ENCODE measurements at places on chromosomes 16 and 17.

- no peak for DNase-seq
Measured at GRCh38 chr16:85312642-85313525, 200.6 kb upstream of the CIBAR2 start.

GRCh38 chr16:13453938-13454553 is 465.9 kb upstream of the ERCC4 start:
- DNase-seq = no peak

GRCh38 chr17:57892146-57892819 is 42.4 kb upstream of the MRPS23 start:
- DNase-seq = no peak

DNA sequence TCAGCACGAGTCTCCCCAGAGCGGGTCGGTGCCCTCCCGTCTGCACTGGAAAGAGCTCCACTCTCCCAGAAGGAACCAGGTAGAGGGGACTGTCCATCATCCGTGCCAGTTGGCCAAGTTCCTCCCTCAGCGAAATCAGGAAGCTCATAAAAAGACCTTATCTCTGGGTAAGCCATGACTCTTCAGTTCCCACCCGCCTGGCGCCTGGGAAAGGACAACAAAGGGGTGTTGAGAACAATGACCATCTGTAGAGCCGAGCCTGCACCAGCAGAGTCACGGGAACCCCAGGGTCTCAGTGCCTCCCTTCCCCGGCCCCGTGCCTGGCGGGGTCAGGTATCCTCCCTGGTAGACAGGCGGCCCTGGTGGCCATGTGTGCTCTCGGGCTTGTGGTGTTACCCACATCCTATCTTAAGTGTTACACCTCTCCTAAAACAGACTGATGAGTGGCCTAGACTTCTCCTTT is 190.7 kb downstream of the AXIN2 start:
- no peak for DNase-seq

DNA sequence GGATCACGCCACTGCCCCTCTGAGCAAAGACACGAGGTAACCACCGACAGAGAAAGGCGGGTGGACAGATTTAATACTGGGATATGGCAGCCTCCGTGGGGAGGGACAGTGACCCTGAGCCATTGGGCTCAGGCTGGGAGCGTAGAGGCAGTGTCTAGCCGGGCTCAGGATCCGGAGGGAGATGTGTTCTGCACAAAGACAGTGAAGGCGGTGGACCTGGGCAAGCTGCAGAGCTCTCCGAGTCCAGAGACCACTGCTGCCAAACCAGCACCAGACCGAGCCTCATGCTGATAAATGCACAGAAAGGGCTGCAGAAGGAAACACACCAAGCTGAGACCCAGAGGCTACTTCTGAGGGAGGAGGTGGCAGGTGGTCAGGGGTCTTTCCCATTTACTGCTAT is 26.5 kb upstream of the MTSS2 start:
- DNase-seq = no peak

DNA sequence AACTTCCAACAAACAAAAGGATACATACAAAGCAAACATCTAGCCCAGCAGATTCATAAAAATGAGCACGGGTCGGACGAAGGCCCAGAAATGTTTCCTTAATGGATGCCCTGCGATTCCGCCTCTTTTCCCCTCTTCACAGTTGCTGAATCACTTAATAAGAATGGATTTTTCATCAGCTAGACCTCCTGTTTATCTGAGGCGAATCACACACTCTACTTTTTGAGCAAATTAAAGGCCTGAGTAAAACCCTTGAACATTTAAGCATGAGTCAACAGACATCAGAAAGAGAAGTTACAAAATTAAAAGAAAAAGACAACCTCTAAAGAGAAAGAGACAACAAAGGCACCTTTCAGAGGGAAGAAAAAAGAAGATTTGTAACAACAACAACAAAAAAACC is 44.7 kb downstream of the HS3ST3A1 start:
- peak; percentile 65 for DNase-seq

DNA sequence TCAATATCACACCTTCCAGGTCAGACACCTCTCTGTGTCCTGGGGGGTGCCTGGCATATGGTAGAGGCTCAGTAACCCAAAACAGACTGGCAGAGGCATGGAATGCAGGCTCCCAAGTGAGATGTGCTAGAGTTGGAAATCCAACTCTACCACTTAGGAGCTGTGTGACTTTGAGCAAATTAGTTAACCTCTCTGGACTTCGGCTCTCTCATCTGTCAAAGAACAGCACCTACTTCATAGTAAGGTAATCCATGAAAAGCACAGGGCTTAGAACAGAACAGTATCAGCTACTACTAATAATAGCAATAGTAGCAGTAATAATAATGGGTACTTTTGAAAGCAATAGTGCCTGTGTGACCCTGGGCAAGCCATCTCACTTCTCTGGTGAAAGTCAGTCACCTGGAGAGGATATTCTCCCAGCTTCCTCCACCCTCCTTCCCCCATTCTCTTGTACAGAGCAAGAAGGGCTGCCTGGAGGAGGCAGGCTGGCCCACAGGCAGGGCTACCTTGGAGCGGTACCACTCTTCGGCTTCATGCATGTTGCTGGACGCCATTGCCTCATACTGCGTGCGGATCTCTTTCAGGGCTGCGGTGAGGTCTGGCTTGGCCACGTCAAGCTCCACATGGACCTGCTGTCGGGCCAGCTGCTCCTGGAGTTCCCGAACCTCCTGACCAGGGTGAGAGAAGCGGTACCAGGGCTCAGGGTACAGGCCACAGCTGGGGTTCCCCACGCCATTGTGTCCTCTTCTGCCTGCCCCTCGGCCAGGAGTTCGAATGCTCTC is 2.3 kb downstream of the GFAP start:
- no peak for DNase-seq

DNA sequence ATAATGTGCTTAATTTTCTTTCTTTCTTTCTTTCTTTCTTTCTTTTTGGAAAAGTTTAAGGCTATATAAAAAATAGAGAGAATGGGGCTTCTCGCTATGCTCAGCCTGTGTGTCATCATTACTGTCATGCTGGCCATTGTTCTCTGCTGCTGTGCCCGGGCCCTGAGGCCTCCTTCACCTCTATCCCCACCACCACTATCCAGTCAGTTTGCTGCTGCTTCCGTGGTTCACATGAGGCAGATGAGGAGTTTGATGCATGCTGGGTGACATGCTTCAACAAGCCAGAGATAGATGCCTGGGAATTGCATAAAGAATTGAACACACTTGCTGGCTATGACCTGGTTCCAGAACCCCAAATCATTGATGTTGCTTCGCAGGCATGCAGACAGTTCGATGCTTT is 36.3 kb downstream of the PITPNC1 start:
- no peak for DNase-seq

GRCh38 chr16:28195859-28196258 is 15.9 kb downstream of the XPO6 start:
- no peak for DNase-seq

- no peak for DNase-seq
Measured at GRCh38 chr16:81243942-81244341, 5.5 kb downstream of the BCO1 start.

- DNase-seq = no peak
Measured at GRCh38 chr16:79150632-79151310, 449.8 kb downstream of the MAF start.

DNA sequence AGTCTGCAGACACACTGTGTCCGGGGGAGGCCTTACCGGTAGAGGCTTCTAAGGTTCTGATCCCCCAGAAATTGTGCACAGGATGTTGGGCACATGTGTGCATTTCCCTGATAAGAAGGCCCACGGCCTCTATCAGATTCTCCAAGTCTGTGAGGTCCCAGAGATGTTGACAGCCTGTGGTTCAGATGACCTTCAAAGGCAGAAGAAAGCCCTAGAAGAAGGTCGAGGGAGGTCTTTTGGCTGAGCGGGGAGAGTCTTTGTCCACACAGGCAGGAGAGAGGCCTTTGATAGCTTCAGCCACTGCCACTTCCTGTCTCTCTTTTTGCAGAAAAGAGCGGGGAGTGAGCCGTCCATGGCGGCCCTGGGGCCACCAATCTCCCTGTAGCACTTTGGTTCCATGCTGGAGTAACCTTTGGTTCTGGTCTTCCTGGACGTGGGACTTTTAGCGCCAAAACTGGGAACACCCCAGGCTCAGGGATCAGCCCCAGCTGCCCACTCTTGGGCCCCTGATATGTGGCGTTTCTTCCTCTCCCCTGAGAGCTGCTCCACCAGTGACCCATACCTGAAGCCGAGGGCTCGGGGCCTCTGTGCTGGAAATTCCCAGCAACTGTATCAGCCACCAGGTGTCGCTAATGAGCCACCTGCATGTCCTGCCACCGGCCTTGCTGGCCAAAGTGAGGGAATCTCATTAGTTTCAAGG is 28.1 kb upstream of the LGALS9 start:
- DNase-seq = no peak

- DNase-seq = no peak
Measured at GRCh38 chr16:22318690-22319358, 21.6 kb downstream of the POLR3E start.

GRCh38 chr17:59627770-59628171 is 8.1 kb downstream of the CLTC start:
- DNase-seq = no peak

GRCh38 chr16:64762211-64762610 is 359.7 kb downstream of the CDH11 start:
- DNase-seq = no peak

- no peak for DNase-seq
Measured at GRCh38 chr16:74297145-74297665, 591 bp downstream of the PSMD7 start.

- no peak for DNase-seq
Measured at GRCh38 chr16:79843631-79844043, 243.1 kb upstream of the MAF start.

DNA sequence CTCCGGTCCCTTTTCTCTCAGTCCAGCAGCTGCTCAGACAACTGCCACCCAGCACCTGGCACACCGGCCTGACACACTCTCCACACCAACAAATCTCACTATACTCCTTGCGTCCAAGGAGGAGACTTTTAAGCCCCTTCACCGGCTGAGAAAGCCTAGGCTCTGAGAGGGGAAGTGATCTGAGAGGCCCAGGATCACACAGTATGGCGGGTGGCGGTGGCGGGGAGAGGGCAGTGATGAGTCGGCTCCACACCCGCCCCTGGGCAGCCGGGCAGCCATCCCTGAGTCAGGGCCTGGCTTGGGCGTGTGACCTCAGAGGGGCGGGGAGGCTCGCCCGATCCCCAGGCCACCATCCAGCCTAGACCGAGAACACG is 569 bp downstream of the FLII start:
- DNase-seq = no peak

GRCh38 chr16:10362077-10362863 is 23.6 kb upstream of the ATF7IP2 start:
- DNase-seq = no peak

DNA sequence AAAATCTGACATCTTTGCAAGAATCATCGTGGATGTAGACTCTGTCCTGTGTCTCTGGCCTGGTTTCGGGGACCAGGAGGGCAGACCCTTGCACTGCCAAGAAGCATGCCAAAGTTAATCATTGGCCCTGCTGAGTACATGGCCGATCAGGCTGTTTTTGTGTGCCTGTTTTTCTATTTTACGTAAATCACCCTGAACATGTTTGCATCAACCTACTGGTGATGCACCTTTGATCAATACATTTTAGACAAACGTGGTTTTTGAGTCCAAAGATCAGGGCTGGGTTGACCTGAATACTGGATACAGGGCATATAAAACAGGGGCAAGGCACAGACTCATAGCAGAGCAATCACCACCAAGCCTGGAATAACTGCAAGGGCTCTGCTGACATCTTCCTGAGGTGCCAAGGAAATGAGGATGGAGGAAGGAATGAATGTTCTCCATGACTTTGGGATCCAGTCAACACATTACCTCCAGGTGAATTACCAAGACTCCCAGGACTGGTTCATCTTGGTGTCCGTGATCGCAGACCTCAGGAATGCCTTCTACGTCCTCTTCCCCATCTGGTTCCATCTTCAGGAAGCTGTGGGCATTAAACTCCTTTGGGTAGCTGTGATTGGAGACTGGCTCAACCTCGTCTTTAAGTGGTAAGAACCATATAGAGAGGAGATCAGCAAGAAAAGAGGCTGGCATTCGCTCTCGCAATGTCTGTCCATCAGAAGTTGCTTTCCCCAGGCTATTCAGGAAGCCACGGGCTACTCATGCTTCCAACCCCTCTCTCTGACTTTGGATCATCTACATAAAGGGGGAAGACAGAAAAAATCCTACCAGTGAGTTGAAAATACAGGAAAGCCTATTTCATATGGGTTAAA is at the start of gene G6PC1:
TSS of gene G6PC1 (plus strand) at position 340 of the 872 bp plus-strand sequence. CDS start at position 418, 78 bp downstream.
- no peak for DNase-seq

DNA sequence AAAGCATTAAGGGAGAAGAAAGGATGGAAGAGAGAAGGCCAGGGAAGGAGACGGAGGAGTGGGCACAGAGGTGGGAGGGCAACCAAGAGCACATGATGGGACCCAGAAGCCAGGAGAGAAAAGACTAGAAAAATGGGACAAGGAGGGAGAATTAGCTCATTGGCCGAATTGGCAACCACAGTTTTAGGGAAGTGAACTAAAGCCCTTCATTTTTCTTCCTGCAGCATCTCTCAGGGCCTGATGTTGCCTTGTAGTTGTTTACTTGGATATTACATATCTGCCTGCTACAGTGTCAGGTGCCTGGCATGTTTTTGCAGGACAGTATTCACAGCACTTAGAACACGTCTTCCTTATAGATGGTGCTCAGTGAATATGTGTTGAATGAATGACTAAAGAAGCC is 19.0 kb downstream of the EMP2 start:
- no peak for DNase-seq

GRCh38 chr16:26051063-26051462 is 359.3 kb downstream of the HS3ST4 start:
- DNase-seq = no peak

DNA sequence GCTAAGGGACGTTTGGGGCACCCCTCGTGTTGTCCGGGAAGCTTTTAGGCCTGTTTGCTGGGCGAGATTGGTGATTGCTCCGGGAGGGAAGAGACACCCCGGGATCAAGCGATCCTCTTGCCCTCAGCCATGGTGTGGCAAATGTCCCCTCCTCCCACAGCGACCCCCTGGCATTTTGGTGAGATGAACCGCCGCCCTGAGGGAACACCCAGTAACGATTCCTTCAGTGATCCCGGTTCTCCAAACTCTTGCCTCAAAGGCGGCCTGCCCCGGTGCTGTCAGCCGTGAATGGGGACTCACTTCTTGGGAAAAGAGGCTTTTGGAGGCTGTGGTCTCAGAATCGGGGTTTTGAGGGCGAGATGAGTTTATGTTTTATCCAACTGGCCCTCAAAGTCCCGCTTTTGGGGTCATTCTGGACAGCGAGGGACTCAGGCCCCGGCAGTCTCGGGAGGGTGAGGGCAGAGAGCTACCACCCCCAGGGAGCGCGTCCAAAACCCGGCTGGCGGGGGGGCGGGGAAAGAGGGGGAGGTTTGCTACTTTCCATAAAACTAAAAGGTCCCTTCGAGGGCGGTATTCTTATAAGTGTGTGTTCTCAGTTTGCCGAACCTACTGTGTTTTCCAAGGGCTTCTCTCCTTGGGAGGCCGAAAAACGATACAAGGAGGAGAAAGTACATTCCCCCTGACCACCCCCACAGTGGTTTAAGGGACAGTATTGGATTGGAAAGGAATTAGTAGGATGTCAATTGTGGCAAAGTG is 232.7 kb downstream of the MRTFB start:
- DNase-seq = no peak

GRCh38 chr17:49508866-49509587 is 13.9 kb downstream of the NGFR start:
- DNase-seq = no peak

- no peak for DNase-seq
Measured at GRCh38 chr17:70318051-70318450, 148.7 kb downstream of the KCNJ2 start.

Measured in AG04449 (cell line).